ENCODE measurements at places on chromosomes 11 and 22.

DNA sequence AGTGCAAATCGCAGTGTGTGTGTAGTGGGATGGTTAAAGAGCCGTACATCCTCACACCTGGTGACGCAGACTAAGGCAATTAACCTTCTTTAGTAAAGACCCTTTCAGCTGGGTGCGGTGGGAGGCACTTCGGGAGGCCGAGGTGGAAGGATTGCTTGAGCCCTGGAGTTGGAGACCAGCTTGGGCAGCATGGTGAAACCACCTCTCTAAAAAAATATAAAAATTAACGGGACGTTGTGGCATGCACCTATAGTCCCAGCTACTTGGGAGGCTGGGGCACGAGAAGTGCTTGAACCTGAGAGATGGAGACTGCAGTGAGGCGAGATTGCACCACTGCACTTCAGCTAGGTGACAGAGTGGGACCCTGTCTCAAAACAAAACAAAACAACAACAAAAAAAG is 31.5 kb downstream of the ZBTB16 start:
- DNase-seq: no peak

DNA sequence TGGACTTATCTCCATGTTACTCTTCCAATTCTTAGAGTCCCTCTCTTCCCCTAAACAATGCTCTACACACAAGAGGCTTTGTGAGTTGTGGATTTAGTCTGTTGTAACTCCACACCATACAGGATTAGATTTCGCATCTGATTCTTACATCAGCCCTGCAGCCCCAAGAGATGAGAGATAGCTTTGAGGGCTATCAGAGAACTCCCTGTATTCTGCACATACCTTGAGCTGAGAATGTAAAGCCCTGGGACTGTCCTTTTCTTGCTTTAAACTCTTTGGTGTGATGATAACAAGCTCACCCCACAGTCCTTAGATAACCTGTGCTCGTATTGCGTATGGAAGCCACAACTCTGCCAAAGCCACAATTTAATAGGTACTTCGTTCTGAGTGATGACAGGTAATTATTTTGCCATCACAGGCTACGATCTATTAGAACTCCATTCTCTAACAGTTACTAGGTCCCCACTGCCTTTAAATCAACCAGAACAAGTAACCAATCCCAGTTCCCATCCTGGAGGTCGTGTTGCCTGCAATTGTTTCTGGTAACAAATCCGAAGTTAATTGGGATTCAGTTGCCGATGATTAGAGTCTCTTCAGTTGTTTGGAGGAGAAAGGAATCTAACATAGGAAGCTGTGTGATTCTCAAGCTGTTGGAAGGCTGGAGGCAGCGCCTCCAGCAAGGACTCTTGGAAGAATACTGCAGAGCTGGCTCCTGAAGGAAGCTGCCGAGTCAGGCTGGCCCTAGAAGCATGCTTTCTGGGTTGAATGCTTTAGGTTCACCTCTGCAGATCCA is 1.3 kb upstream of the PARVG start:
- DNase-seq: no peak

GRCh38 chr11:84413549-84413948 is 1127.4 kb upstream of the CCDC90B start:
- DNase-seq: no peak

DNA sequence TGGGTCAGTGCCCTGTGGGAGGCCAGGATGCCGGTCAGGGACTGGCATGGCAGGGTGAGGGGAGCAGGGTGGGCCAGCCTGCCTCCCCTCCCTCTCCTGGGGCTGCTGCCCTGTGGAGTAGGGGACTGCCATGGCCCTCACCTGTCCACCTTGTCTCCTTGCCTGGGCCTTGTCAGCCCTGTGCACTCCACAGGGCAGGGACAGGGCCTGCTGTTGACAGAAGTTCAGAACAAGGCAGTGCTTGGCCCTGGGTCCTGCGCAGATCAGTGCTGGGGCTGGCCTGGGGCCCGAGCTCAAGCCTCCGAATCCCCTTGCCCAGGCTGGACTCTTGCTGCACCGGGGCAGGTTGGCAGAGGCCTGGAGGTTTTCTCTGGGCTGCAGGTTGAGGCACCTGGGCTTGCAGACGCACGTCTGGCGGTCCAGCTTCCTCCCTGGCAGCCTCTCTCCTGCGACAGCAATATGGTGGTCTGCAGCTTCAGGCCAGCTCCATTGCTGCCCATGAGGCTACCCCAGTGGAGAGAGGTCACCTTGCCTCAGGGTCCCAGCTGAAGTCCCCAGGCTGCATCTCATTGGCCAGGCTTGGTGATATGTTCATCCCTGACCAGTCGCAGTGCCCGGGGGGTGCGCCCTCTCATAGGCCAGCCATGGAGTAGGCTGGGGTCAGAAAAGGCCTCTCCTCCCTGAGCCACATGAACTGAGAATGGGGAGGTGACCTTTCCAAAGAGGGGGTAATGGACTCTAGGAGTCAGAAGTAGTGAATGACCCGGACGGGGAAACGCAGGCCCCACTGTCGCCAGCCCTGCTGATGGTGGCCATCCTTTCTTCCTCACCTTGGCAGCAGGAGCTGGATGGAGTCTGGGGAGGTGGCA is 21.5 kb upstream of the CHKA start:
- DNase-seq: no peak

DNA sequence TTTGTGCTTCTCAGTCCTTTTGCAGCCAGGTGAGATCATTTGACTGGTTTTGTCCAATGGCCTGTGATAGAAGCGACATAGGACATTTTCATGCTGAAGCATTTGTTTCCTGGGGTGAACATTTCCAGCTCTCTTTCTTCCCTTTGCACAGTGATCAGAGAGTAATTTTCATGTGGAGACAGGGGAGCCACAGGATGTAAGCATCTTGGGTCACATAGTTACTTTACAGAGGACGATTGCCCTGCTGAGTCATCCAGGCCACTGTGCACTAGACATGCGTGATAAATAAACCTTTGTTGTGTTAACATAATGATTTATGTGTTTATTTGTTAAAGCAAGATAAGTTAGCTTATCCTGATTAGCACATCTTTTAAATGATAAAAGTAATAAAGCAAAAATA is 263.5 kb upstream of the CCDC179 start:
- no peak for DNase-seq

DNA sequence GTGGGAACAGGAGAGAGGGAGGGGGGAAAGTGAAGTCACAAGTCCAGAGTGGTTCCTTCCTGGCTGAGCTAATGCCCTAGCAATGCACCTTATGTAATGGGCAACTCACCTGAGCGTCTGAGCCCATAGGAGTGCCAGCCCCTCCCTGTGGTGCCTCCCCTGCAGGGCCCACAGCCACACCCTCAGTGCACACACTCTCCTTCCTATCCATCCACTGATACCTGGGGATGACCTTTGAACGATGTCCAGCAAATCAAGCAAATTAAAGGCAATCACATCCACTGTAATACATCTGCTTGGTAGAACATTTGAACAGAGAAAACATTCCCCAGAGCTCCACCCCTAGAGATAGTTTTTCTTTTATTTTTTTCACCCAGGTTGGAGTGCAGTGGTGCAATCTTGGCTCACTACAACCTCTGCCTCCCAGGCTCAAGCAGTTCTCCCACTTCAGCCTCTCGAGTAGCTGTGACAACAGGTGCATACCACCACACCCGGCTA is 19.6 kb upstream of the MICAL2 start:
- DNase-seq: no peak

DNA sequence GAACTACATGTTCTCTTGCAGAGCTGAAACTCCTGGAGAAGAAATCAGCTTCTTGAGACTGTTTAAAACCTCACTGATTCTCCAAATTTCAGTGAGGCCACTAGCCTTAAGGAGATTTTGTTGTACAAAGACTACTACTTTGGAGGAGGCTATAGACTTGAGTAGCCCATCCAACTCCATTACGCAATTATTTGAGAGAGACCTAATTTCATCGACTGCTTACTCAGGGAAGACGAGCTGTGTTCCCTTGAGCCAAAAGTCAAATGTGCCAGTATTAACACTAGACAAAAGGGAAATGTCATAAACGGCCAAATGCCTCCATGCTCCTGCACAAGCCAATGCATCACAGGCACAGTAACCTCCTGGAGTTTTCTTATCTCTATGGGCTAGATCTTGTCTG is 182.8 kb upstream of the SESN3 start:
- no peak for DNase-seq

DNA sequence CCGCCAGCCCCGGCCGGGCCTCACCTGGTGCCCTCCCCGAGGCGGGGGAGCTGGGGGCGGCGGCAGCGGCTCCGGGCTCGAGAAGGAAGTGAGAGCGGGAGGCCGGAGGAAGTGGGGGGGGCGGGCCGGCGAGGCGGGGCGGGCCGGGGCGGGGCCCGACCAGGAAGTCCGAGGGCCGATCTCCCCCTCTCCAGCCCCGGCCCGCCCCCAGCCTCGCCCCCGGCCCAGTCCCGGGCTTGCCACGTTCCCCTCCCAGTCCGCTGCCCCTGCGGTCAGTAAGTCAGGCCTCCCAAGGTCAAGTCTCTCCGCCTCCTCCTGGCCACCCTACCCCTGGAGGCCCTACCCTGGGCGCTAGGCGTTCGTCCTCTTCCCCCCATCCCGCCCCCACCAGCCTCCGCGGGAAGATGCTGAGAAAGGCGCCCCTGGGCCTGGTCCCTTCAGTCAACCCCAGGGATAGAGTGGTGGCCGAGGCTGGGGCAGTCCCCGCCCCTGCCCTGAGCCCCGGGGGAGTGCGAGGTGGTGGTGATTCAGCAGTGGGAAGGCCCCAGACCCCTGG is at the start of gene RHOG:
RHOG (minus strand) TSS at position 90 of the 556 bp plus-strand sequence. CDS start 12,821 bp downstream, outside the sequence.
- peak; percentile 95 for DNase-seq

- DNase-seq: no peak
Measured at GRCh38 chr22:44273175-44273574, 39.6 kb downstream of the SHISAL1 start.

DNA sequence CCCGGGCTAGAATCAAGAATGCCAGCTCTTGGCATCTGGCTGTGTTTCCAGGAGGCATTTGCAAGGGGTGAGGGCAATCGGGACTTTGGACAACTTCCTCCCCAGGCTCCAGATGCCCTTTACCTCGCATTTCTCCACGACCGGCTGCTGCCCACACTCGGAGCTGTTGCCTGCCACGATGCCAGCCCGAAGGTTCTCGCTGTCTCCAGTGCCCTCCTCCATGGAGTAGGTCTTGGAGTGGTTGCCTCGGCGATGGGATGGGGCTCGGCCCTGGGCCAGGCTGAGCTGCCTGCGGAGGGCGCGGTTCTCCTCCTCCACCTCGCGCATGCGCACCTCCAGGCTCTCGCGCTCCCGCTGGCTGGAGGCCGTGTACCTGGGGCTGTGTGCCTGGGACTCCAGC is 270.0 kb downstream of the LARGE1 start:
- DNase-seq: no peak

DNA sequence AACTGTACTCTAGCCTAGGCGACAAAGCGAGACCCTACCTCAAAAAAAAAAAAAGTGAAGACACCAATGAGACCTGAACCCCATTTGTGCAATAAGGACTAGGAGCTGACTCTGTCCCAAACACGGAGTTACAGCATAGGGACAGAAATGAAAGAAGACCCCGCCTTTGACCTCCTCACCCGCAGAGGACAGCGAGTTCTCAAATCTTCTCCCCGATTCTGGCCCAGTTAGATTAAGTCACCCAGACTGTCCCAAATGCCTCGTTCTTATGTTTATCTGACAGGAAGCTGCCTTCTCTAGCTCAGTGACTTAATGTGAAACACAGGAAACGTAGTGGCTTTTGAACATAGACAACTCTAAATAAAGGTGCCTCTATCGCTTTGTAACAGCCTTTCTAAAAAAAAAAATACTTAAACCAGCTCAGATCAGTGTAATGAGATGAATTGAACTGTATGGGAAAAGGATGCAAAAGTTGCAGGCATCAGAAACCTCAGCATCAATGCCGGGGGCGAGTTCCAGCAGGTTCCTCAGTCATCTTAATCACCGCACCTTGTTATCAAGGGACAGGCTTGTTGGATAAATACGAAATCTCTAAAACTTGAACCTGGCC is 10.6 kb downstream of the MYH9 start:
- DNase-seq: no peak

DNA sequence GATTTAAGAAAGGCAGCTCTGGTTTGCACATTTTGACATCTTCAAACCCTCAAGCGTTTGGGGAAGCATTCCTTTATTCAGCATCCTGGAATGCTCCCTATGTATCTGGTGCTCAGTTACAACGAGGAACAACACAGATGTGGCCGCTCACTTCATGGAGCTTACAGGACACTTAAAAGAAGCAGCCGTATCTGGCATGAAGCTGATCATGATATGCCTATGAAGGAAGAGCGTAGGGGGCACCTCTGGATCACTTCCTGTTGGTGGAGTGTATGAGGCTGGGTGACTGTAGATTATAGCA is 72.3 kb upstream of the TP53I11 start:
- no peak for DNase-seq

DNA sequence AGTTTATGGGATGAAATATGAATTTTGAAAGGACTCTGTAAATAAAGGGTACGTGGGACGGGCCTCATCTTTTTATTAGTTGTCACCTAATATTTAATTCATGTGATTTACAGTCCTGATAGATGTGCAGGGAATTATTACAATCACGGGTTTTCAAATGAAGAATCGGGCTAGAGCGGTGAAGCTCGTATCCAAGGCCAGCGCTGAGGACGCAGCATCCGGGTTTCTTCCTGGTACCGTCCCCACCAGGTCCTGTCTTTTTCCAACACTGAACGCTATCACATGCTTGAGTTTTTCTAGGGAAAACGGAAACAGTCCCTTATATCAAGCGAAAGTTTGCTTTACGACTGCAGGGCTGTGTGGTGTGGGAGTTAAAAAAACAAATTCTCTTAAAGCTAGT is 787 bp downstream of the SMDT1 start:
- DNase-seq: no peak

DNA sequence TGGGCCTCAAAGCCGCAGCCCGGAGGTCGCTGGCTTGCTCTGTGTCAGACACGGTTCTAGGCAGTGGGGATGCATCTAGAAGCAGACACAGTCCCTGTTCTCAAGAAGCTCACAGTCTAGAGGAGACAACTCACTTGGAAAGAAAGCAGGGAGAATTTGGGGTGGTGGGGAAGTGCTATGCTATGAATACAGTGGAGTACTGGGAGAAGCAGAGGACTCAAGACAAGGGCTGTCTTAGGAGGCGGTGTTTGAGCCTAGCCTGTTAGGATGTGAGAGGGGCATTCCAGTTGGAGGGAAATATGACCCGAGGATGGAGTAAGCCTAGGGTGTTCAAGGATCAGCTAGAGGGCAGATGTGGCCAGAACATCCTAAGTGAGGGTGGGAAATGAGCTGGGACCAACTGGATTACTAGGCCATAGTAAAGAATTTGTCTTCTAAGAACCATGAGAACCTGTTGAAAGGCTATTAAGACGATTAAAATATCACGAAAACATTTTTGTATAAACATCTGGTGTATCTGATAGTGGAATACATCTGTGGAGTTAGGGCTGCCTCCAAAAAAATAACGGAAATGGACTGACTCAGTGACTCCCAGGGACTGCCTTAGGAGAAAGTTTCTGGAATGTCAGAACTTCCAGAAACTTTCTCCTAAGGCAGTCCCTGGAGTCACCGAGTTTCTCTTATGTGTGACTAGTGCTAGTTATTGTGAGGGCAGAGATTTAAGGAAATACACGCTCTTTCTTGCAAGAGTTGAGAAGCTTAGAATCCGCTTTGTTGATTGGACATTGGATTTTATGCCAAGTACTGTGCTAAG is 1.1 kb upstream of the PITPNB start:
- DNase-seq: no peak
